ENCODE measurements at places on chromosomes 5 and 9. TPM values are rescaled to one million over a fixed set of nuclear protein-coding genes. Genes with fewer than 3 reads are reported as not detected.

DNA sequence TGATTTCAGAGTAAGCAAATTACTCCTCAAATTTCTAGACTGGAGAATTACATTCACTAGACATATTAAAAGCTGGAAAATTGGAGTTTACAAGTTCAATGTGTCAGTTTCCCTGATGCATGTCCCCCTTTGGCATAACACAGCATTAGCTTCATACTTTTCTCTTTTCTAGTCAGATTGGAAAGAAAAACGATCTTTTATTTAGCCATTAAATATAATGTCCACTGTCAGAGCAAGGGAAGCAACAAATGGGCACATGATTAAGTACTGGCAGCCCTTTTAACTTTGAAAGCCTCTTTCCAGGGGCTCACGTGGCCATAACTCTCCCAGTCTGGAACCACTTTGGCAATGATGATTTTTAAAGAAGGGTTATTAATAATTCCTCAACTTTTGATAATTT lies 203.3 kb downstream of the KCNN2 start:
- DNase-seq: no peak

Gene AQP3
- total RNA-seq: 0.20 TPM

GRCh38 chr9:82457298-82457697 lies 468.7 kb downstream of the SPATA31D1 start:
- DNase-seq: no peak

GRCh38 chr9:134377976-134378375 lies 51.7 kb downstream of the RXRA start:
- DNase-seq: no peak

- no peak for DNase-seq
Observed at GRCh38 chr5:142901476-142902185, 131.5 kb downstream of the ARHGAP26 start.

Gene SPINK4
- not detected for total RNA-seq

DNA sequence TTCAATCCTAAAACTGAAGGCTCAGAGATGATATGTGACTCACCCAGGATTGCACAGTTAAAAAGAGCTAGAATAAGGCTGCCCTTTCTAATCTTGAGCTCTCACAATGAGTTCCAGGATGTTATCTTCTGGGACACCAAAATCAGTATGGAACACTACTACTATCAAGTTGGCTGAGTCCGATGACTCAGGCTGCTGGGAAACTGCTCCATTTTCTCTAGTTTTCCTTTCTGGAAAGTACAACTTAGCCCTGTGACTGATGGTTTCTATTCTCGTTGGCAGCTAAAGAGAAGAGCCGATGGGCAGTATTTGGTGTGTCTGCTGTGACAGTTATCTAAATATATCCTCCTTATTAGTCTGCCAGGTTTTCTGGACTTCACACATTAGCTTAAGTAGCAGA lies 37.9 kb upstream of the DPYSL3 start:
- DNase-seq: no peak

Gene SLC4A9
- not detected for total RNA-seq

DNA sequence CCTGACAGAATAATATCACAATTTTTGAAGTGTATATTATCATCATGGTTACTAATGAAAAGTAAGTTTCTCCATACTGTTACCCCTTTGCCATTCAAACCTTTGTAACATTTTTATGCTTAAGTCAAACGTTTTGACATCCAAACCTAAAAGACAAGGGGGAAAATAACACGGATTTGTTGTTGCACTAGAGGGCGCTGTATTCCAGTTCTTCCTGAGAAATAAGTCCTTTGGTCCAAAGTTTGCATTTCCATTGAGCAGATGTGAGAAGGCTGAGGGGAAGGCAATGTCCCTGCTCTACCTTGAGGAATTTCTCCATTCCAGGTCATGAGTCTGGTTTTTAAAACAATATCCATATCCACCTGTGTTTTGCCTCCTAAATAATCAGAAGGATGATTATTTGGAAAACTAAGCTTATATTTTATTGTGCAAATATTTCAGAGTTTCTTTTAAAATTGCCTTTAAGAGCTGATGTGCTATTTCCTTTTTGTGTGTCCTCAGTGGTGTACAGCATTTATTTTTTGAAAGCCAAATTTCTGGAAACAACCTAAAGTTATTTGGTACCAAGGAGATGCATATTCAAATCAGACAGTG lies 9.7 kb downstream of the LECT2 start:
- peak; percentile 43 for DNase-seq

- DNase-seq: no peak
Observed at GRCh38 chr9:136016572-136017288, 55.6 kb upstream of the UBAC1 start.

DNA sequence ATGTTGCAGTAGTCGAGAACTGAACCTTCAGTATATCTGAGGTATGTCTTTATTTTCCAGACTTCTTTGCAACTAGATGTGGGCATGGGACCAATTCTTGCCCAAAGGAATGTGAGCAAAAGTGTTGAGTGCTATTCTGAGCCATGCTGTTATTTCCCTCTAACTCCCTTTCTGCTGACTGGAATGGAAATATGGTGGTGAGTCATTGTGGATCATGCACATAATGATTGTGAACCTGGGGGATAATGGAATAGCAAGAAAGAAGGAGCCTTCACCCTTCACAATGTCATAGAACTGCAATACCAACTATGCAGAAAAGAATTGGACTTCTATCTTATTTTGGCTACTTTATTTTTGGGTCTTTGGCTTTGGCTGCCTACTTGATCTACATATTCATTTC lies 10.3 kb upstream of the DOCK2 start:
- DNase-seq: peak; percentile 36

GRCh38 chr9:117681888-117682287 lies 22.3 kb upstream of the TLR4 start:
- no peak for DNase-seq

Gene OR1J1
- not detected for total RNA-seq

GRCh38 chr5:139787568-139788293 lies 7.9 kb upstream of the PSD2 start:
- DNase-seq: peak; percentile 10

Gene CCIN
- total RNA-seq: 1.2 TPM

GRCh38 chr9:2992427-2992826 lies 148.5 kb upstream of the PUM3 start:
- no peak for DNase-seq

GRCh38 chr5:116759860-116760640 lies 185.4 kb upstream of the SEMA6A start:
- DNase-seq: no peak

DNA sequence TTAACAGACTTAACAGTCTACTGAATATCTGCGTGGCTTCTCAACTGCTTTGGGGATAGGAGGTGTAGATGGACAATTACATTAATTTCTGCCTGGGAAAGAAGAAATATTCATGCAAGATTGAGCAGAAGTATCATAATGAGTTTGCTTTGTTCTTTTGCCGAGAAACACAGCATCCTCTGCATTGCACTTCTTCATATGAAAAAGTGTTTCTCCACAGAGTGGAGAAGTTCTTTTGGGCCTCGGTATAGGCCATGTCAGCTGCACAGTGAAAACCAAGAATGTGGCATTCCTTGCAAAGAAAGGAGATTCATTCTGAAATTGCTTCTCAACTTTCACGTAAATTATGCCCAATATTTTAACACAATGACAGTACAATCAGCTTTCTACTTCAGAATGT lies 17.6 kb upstream of the SNX2 start:
- DNase-seq: no peak

GRCh38 chr5:129906177-129906887 lies 2.1 kb downstream of the CHSY3 start:
- no peak for DNase-seq

- DNase-seq: no peak
Observed at GRCh38 chr5:24161559-24161958, 483.2 kb downstream of the CDH10 start.

DNA sequence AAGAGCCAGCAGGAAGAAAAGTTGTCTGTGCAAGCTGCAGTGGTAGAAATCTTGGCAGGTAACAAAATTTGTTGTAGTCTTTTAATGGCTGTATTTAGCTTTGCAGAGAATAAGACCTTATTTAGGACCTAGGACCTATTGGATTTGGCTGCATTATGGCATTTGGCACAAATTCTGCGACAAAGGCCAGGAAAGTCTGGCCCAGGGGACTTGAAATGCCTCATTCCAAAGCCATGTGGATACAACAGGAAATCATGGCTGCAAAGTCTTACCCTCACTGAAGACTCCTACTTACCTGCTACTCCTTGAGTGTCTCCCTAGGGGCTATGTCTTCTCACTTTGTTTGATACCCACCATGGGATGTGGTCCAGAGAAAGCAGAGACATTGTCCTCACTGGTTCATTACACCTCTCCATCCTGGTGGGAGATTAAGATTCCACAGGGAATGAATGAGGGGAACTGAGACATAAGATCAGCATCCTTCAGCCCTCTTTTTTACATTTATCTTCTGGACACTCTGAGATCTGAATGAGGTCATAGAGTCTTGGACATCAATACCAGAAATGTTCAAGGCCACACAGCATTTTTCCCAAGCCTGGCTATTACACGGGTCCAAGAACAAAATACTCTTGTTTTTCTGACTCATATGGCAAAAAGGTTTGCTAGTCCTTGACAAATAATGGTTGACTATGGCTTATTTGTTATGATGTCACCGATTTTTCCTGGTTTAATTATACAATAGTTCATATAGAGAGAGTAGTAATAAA lies 119.4 kb downstream of the PDE8B start:
- DNase-seq: no peak

- no peak for DNase-seq
Observed at GRCh38 chr5:83277953-83278352, 193.6 kb upstream of the VCAN start.

DNA sequence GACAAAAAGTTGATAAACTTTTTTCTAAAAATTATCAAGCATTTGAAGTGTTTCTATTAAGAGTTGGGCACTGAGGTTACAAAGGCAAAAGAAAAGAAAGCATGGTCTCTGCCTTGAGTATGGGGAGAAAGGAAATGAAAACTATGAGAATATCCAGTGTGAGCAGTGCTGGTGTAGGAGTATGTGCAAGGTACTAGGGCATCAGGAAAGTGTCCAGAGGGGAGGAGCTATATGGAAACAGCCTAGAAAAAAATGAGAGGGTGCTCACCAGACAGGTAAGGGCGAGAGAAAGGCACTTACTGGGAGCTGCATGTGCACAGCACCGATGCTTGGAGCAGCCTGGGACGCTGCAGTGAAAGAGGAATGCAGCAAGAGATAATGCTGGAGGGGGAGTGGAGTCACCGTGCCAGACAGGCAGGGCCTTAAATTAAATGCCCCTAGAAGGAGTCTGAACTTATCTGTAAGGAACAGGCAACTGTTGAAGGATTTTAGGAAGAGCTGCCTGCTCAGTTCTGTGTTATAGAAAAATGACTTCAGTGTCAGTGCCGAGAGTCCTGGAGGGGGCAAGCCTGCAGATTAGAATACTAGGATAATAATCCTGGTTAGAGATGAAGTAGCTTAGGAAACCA lies 14.0 kb downstream of the MCC start:
- DNase-seq: no peak

Gene MYMK
- total RNA-seq: not detected

GRCh38 chr9:15221746-15222145 lies 85.3 kb downstream of the TTC39B start:
- no peak for DNase-seq

GRCh38 chr5:141734501-141735229 lies 52.6 kb upstream of the ARAP3 start:
- no peak for DNase-seq

Gene PKD2L2
- total RNA-seq: not detected

- DNase-seq: no peak
Observed at GRCh38 chr5:162289489-162289888, 221.9 kb downstream of the GABRG2 start.

GRCh38 chr9:116717150-116717549 lies 30.0 kb downstream of the TRIM32 start:
- DNase-seq: no peak

Gene ARHGEF37
- total RNA-seq: 9.2 TPM

GRCh38 chr5:56514245-56514644 lies 281.1 kb upstream of the ANKRD55 start:
- no peak for DNase-seq

DNA sequence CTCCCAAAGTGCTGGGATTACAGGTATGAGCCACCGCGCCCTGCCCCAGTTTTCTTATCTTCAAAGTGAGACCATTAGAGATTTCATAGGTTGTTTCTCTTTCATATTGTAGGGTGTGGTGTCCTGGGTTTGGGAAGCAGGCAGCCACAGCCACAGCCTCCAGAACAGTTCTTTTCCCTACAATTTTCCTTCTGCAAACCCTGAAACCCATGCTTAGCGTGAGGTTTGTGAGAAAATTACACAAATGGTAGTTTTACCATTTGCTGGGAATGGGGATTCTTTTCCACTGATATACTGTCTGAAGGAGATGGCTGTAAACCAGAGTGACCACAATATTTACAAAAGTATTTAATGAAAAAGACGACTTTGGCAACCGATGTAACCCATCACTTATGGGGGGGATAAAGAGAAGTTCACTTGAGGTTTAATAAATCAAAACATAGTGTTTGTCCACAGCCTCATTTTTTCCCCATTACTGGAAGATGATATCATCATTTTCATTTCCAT lies 26.7 kb upstream of the ECM2 start:
- no peak for DNase-seq

DNA sequence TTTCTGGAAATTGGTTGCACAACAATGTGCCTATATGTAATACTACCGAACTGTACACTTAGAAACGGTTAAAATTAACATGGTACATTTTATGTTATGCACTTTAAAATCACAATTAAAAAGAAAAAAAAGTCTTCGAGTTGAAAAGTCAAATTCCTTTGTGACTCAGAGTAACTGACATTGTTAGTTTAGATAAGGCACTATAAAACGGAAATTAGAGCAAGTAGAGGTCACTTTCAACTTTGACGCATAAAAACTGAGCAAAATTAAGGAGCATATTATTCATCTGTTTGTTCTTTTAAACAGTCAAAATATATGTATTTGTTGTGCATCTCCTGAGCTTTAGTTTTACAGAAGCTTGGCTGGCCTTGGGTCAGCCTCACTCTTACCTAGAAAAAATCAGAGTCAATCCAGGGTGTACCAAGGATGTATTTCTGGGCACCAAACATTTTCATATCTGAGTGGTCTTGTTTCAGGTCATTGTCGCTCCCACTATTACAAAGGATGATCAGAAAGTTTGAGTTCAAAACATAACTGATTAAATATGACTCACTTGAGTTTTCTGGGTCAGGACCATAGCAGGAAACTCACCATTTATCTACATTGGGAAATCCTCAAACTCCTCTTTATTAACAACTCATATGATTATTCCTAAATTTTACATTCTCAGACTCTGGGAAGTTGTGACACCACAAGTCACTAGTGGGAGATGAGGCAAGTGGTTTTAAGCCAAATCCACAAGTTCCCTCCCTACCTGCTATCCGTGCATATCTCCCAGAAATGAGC lies 160.6 kb downstream of the CCDC192 start:
- no peak for DNase-seq

Gene FOXD1
- 1.1 TPM for total RNA-seq

DNA sequence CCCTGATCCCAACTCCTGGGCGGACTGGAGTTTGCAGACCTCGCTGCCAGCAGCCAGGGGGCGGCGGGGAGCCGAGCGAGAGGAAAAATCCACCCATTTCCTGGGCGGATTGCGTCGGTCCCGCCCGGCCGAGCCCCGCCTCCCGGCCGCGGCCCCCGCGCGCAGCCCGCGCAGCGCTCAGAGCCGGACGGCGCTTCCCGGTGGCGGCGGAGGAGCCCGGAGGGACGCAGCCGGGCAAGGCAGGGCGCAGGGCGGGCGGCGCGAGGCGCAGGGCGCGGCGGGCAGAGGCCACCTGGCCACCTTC lies at the start of gene OLFM1:
Gene OLFM1 (plus strand): TSS at position 180 of the 304 bp plus-strand sequence. CDS start 322 bp downstream, outside the sequence.
- peak; percentile 8 for DNase-seq

Gene FREM1
- total RNA-seq: 0.20 TPM

GRCh38 chr9:13352451-13352979 lies 73.0 kb upstream of the MPDZ start:
- DNase-seq: no peak
